ENCODE measurements at places on chromosomes 2 and 18.

DNA sequence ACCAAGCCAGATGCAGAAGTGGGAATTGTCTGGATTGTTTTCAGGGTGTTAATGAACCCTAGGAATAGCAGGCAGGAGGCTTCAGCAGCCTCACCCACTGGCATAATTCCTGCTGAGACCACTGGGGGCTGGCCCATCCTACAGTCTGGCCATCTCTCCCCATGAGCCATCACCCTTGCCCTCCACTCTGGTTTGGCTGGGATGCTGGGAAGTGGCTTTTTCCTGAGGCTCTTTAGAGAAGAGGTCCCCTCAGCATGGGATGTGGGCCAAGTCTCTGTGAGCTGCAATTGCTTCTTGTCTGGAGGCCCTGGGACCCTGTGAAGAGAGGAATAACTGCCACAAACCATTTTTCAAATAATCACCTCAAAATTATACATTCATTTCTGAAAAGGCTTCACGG is 4.0 kb downstream of the TCF7L1 start:
- no peak for DNase-seq

DNA sequence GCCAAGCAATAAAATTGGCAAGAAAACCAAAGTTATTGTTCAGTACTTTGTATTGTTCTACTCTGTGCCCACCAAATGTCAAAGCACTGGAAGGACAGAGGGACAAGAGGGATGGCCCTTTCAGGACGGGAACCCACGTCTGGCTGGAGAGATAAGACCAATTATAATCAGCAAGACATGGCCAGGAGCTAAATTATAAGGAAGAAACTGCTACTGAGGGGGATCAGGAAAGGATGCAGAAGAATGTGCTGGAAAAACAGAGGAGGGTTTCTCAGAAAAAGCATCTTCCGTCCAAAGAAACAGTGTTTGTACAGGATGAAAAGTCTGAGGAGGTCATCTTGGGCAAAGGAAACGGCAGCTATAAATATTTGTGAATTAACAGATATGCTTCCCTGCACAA is 46.4 kb upstream of the NARS1 start:
- DNase-seq = no peak

DNA sequence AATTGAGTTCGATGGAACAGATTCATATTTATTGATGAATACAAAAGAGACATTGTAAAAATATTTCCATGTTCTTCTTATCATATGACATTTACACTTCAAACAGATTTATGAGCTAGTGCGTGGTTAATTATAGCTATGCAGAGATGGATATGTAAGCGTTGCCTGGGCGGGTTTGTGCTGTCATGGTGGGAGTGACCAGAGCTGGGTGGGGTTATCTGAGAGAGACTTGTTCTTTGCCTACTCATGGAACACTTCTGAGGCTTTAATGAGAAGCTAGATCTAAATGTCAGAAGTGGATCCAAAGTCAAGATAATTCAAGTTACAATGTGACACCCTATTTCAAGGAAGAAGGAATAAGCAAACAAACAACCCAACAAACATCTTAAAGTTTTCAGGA is 162.3 kb upstream of the ZEB2 start:
- no peak for DNase-seq

DNA sequence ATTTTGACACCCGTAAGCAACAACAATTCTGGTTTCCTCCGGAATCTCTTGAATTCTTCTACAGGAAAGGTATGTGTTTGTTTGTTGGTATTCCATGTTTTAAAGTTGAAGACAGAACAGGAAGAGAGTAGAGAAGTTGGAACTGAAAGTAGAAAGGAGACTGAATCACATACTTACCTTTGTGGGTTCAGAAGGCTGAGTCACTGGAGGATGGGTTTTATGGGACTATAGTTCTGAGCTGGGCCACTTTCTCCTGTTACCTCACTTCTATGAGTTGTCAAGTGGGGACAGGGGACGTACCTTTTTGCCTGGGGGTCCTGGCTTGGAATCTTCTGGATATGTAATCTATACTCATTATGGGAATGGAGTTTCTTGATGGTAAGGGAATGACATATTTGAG is 40.9 kb downstream of the KDM3A start:
- no peak for DNase-seq

GRCh38 chr2:23302591-23302990 is 82.4 kb upstream of the KLHL29 start:
- DNase-seq = no peak

GRCh38 chr18:26617151-26617554 is 68.8 kb upstream of the KCTD1 start:
- DNase-seq = no peak

GRCh38 chr18:80197528-80197927 is 49.8 kb downstream of the PARD6G start:
- DNase-seq = no peak

DNA sequence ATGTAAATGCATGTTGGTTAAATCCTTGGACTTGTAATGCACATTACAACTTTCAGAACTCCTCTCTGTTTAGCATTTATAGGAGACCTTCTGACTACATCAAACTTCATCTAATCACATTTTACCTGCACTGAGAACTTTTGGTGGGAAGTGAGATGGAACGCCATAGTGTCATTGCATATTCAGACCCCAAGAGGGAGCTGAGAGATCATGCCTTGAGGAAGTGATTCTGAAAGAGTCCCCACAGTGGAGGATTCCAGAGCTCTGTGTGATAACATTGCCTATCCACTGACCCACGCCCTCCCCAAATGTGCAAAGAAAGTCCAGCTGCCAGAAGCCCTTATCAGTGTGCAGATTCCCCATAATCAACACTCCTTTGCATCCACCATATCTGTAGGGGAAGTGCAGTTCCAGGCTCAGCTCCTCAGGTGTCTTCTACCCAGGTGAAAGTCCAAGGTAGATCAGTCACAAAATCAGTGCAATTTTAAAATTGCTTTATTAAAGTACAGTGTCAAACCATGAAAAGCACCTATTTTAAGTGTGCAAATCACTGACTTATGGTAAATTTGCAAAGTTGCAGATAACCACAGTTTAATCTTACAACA is 212.4 kb downstream of the RPIA start:
- no peak for DNase-seq

GRCh38 chr18:58624011-58624410 is 4.9 kb downstream of the ALPK2 start:
- no peak for DNase-seq

DNA sequence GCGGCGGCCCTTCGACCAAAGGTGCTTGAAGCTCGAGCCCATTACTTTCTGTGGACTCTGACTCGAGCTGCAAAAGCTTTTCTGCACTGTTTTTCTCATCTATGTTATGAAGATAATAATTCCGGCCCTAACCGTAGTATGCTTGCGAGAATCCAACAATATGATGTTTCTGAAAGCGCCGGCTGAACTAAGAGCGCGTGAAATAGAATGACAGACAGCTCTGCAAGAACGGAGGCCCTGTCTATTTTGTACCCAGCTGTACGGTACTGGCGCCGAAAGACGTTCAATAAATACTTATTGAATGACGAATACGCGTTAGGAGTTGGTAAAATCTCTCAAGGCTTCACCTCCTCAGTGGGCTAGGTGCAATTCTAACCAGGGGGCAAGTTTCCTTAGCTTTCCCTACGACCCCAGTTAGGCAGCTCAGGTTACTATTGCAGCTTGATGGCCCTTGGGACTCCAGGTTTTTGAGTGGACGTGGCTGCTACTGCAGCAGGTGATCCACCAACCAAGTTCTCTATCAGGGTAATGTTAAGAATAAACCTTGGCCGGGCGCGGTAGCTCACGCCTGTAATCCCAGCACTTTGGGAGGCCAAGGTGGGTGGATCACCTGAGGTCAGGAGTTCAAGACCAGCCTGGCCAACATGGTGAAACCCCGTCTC is 570 bp downstream of the SCRN3 start:
- no peak for DNase-seq

DNA sequence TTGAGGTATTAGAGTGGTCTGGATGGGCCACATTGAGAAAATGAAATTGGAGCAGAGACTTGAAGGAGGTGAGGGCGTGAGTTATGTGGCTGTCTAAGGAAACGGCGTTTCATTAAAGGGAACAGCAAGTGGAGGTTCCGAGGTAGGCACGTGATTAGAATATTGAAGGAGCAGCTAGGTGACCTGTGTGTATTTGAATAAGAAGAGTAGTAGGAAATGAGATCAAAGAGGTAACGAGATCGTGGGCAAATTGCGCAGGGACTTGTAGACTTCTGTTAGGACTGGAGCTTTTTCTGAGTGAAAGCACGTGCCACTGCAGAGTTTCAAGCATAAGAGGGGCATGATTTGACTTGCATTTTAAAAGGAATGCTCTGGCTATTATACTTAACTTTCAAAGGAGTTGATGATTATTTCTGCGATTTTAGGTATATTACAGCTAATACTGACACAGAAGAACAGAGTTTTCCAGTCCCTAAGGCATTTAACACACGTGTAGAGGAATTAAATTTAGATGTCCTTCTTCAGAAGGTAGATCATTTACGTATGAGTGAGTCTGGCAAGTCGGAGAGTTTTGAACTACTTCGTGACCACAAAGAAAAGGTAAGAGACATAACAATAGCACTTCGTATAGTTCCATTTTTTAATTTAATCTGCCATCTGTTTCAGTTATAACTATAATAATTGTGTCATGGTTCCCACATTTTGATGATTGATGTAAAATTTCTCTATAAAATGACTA is 48.7 kb downstream of the RMDN2 start:
- DNase-seq = no peak

DNA sequence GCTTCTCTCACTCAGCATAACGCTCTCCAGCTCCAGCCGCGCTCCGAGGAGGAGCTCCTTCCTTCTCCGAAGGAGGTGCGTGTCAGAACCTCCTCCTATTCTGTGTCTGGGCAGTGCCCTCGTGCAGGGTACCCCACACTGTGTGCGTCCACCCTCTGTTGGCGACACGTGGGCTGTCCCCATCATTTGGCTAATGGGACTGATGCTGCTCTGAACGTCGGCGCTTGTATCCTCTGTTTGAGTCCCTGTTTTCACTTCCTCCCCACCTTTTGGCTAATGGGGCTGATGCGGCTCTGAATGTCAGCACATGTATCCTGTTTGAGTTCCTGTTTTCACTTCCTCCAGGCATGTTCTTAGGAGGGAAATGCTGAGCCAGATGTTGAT is 22.2 kb downstream of the KCNG2 start:
- DNase-seq = no peak

GRCh38 chr2:118614841-118615271 is 232.6 kb downstream of the EN1 start:
- DNase-seq = no peak

GRCh38 chr2:20183373-20183772 is 41.6 kb downstream of the SDC1 start:
- no peak for DNase-seq

DNA sequence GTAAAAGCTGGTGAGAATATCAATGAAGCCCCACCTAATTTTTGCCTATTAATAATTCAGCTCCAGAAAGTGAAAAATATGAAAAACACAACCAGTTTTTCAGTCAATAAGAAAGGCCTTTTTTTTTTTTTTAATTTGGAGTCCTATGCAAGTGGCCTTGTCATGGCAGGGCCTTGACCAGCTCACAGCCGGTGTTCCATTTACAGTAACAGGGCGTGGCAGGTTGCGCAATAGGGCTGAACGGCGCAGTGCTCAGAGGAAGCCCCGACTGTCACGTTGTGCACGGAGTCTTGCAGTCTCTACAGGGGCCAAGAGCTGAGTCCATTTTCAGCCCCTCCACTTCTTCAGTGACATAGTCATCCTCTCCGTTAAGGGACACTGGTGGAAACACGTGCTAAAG is 184.1 kb upstream of the FN1 start:
- DNase-seq = no peak

DNA sequence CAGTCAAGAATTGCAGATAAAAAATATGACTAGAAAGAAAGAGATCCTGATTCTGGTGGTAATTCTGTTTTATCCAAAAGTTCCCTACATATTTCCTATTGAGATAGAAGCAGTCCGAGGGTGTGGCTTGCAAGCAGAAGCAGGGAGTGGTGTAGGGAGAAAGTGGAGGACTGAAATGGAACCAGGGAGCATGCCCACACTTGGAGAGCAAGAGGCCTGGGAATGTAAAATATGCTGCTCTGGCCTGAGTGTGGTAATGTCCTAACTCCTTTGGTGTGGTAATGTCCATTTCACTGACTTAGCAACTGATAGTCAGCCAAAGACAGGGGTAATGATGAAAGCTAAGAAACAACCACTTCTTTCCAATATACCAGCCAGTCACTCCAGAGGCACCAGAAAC is 30.1 kb upstream of the FMNL2 start:
- DNase-seq = no peak

DNA sequence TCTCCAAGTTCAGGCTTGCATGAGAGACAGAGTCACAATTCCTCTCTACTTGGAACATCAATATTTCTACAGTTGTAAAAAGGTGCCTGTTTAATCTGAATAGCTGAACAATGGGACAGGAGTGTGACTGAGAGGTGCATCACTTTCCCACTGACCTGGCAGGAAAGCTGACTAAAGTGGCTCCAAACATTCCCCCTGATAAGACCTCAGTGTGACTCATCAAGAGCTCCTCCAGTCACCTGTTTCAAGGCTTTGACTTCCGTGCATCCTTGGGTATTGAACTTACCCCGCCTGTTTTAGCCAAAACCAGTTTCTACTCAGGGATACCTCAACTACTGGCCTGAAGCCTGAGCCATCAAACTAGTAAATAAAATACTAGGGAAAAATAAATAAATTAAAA is 453.9 kb upstream of the DDX18 start:
- DNase-seq = no peak

GRCh38 chr2:86764661-86765309 is 25.9 kb downstream of the CD8A start:
- peak; percentile 14 for DNase-seq

DNA sequence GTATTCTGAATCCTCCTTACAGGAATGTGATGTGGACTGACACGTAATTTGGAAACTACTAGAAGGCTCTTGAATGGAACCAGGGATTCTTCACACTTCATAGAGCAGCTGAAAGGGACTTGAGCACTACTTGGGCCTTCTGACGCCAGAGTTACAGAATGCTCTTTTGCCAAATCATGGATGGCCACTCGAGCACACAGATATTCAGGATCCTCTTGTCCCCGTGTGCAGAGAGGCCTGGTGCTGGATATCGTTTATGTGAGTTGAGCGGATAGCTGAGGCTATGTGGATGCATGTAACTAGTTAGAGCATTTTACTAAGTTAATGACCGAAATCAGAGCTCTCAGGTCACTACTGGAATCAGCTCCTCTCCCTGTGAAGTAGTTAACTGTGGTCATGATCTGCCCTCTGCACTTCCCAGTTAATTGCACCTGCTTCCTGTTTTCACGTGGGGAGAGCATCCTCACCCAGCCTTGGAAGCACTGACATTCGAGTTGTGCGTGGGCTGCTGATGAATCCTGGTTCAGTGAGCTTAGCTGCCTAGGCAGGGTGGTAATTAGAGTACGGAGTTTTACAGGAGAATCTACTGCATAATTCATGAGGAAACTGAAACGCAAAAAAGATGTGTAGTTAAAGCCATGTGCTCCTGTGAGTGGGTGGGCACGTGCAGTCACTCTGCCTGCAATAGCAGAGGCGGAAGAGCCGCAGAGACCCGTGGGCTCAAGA is 5.2 kb upstream of the TPO start:
- no peak for DNase-seq

- DNase-seq = no peak
Measured at GRCh38 chr2:199057936-199058335, 399.8 kb downstream of the SATB2 start.

GRCh38 chr2:178830451-178830850 is 23.2 kb upstream of the TTN start:
- DNase-seq = no peak

Measured in activated T-cell treated with anti-CD3 and anti-CD28 coated beads, Interleukin-2, amount 50 U/mL, for 4 hours (primary cell).